ENCODE measurements at places on chromosomes 13 and 19.

- DNase-seq: no peak
These were observed 725 bp downstream of the ZNF682 start for GRCh38 chr19:20038358-20039202.

- no peak for DNase-seq
These were observed 85.0 kb downstream of the TDRD3 start for GRCh38 chr13:60482012-60482411.

GRCh38 chr19:5152013-5152763, 183.3 kb downstream of the KDM4B start:
- DNase-seq: no peak

- no peak for DNase-seq
These were observed 19.4 kb downstream of the EPS15L1 start for GRCh38 chr19:16452325-16452724.

DNA sequence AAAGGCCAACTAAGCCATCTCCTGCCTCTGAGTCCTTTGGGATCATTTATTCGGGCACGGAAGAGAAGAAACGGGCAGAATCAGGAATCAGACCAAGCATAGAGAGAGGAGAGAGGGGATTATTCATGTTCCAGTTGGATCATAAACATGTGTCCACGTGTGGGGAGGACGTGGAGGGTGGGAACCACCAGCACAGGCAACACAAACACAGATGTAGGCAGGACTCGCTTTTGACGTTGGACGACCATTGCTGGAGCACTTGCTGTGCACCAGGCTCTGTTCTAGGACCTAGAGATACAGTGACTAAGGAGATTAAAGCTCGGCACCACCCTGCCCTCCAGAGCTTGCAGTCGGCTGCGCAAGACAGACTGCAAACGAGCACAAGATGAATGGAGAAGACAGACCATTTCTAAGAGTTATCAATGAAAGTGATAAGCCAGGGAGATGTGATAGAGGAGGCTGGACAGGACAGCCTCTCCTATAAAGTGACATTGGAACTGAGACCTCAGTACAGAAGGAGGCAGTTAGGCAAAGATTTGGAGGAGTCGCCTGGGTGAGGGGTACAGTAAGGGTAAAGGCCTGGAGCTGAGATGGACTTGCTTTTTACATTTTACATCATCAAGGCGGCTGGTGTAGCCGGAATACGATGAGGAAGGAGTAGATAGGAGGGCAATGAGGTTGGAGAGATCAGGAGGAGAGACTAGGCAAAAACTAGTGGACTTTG, 716 bp downstream of the SH2D3A start:
- DNase-seq: no peak

DNA sequence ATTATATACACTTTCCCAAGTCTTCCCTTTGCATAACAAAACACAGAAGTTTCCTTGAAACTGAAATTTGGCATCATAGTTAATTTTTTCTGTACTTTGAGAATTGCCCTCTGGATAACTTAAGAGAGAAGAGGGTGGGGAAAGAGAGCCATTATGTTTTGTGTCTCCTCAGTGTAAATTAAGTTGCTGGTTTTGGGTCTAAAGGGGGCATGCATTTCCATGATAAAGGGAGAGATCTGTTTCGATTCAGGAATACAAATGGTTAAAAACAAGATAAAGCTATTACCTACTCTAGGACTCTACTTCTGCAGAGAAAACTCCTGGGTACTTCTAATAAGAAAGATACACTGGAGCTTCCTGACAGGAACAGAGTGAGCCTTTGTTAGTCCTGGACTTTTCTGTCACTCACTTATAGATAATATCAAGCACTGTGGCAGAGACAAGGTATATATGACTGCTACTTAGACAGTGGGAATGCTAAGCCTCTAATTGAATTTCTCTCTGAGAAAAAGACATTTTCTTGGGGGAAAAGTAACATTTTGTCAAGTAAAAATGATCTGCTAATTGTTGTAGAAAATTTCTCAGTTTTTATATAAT, 142.8 kb upstream of the PCDH9 start:
- DNase-seq: no peak

GRCh38 chr19:51127755-51128154, 3.0 kb downstream of the SIGLEC9 start:
- no peak for DNase-seq

- no peak for DNase-seq
These were observed 12.1 kb downstream of the KDM4B start for GRCh38 chr19:4980838-4981680.

DNA sequence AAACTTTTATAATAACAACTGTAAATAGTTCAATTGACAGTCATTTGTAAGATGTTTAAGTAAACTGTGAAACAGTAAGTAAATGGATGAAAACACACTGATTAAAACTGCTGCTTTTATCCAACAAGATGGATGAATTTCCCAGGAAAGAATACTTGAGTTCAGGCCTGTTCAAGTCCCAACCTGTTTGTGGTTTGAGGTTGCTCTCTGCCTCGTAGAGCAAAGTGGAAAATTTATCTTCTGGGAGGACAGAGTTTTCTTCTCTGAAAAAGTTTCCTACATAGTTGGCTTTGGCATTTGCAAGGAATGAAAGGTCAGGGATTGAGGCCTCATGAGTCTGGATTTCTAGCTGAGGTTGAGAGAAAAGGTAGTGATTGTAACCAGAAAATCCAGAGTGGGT, 15.2 kb upstream of the ZNF543 start:
- no peak for DNase-seq

GRCh38 chr19:35641515-35642151, at the start of gene ETV2:
Gene ETV2 (plus strand): TSS chr19:35641745. CDS start chr19:35642461, 716 bp downstream.
- DNase-seq: no peak
